ENCODE measurements at places on chromosomes 7 and 10. TPM values are rescaled to one million over a fixed set of nuclear protein-coding genes. Genes with fewer than 3 reads are reported as not detected.

DNA sequence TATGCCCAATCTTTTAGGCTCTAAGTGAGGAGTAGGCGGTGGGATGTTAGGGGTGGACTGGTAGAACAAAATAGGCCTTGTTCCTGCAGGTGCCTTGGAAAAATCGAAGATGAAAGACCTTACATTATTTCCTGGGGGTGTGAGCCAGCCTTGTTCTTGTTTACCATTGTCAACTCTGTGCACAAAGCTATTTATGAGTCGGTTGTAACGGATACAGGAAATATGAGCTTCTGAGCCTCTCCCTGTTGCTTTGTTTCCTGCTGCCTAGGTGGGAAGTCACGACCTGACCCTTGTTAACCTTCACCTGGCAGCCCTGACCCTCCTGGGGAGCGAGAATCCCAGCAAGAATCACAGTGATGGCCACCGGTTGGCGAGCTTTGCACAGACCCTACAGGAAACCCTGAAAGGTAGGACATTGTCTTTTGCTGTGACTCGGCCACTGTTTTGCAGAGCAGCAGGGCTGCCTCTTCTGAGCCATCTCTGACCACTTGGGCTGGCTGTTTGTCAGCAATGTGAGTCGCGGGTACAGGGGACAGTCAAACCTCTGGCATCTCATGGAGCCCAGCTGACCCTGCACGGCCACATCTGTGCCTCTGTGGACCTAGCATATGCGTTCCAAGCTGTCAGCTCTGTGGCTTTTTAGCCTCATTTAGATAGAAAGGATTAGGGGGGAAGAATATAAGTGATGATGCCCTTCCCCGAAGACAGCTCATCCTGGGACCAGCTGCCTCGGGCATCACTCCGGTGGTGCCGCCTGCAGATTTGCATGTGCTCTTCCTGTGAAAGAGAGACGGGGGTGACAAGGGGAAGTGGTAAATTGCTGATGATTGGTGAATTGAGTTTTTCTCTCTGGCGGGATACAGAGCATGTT is 102.1 kb upstream of the ANLN start:
- no peak for DNase-seq

GRCh38 chr7:14858866-14859265 is 43.7 kb downstream of the DGKB start:
- no peak for DNase-seq

DNA sequence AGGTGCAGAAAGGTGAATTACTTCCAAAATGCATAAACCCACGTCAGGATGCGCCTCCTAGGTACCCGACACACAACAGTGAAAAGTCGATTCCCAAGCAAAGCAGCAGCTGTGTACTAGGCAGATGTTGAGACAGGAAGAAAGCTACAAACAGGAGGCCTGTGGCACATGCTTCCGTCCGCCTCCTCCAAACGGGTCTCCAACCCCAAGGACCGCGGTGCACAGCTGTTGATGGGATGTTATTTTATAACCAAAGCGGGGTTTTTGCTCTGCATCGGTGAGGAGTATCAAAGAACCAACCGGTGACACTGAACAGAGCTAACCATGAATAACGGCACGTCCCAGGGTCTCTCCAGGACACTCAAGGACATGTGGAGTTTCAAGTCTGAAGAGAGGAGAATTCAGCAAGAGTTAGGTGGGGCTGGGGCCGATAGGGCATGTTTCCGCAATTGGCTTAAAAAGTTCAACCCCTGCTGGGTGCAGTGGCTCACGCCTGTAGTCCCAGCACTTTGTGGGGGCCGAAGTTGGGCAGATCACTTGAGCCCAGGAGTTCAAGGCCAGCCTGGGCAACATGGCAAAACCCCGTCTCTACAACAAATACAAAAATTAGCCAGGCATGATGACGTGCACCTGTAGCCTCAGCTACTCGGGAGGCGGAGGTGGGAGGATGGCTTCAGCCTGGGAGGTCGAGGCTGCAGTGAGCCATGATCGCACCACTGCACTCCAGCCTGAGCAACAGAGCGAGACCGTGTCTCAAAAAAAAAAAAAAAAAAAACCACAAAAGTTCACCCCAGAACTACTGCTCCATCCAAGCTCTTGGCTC is 108.0 kb downstream of the SMURF1 start:
- DNase-seq = no peak

GRCh38 chr10:67837541-67838314 is at the start of gene DNAJC12:
Gene DNAJC12, minus strand, starts transcription at chr10:67838188. Its CDS starts 177 bp downstream, at chr10:67838011.
- DNase-seq = peak; percentile 25

- DNase-seq = no peak
Observed at GRCh38 chr10:62069452-62070178, 168.1 kb downstream of the ARID5B start.

GRCh38 chr10:71584461-71584860 is 135.1 kb downstream of the C10orf105 start:
- DNase-seq = no peak

- peak; percentile 90 for DNase-seq
Observed at GRCh38 chr7:149872419-149873073, 1.2 kb upstream of the ATP6V0E2 start.

- DNase-seq = no peak
Observed at GRCh38 chr10:11050301-11051287, 32.9 kb downstream of the CELF2 start.

DNA sequence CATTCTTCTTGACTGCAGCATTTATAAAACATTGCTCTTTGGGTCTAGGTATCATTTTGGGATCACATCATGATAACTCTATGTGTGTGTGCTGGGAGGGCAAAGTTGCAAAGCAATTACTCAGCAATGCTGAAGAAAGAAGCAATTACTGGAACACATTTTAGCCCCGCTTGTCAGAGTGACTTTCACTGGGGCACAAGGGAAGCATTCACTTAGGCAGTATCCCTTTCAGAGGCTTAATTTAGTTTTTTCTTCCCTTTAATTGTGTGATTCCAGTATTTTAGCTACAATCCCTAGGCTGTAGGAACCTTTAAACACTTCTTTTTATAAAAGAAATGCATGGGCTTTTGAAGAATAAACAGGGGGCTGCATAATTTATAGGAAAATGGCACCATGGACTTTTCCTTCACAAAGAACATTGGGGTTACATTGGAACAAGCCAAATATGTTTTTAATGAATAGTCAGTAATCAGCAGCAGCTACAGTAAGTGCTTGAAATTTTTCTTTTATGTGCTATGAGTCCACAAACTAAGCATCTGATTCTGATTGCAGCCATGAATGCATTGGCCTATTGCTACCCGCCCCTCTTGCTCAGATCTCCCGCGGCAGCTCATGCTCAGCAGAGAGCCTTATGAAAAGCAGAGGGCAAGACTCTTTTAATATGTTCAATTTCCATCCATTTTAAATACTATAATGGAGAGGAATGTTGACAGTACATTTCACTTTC is 51.2 kb upstream of the NXPH1 start:
- DNase-seq = no peak

DNA sequence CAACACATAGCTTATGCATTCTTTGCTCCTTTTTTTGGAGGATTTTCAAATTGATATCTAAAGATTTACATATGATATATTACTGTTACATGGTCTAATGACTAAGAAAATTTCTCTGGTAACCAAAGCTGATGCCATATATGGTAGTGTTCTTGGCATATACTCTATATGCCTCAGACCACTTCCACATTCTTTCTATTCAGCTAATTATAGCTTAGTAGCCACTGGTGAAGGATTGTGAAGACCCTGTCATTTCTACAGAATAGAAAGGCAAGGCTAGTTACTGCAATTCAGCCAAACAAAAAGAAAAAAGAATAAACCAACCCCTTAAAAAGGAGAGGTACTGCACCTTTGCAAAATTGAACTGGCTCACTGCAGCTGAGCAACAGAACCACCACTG is 3.7 kb downstream of the PURB start:
- DNase-seq = peak; percentile 19

GRCh38 chr10:102963756-102964025 is 45.6 kb downstream of the CNNM2 start:
- no peak for DNase-seq

GRCh38 chr7:22859641-22860290 is 37.1 kb upstream of the TOMM7 start:
- DNase-seq = no peak

GRCh38 chr10:33743429-33743857 is 409.0 kb upstream of the NRP1 start:
- DNase-seq = no peak

DNA sequence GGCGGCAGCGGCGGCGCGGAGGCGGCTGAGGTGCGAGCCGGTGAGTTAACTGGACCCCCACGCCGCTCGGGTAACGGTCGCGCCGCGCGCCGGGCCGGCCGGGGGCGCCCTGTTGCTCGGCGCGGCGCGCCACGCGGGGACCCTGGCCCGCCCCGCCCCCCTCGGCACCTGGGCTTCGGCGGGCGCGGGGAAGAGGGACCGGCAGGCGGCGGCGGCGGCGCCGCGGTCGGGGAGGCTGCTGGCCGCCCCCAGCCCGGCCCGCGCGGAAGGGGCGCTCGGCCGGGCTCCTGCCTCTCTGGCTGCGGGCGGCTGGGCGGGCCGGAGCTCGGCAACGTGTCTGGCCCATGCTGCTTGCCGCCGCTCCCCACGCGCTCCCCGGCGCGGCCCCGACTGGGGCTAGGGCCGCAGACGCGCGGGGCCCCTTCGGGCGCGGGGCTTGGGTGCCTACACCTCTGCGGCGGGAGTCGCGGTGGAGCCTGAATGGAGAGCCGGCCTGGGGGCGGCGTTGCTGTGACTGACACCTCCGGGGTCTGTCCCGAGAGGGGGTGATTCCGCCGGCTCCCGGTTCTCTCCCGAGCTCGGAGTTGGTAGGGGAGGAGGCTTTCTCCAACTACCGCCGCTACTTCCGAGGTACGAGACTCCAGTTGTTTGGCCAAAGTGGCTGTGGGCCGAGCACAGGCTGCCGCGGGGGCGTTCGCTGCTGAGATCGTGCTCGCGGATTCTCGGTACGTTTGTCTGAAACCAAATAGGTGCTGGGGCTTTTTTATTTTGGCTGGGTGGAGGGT is 494 bp downstream of the PALS2 start:
- DNase-seq = peak; percentile 82

GRCh38 chr10:84238909-84239308 is 2.4 kb downstream of the LRIT1 start:
- DNase-seq = no peak

HDAC9 gene
- 22.1 TPM for total RNA-seq

NIPSNAP2 gene
- 64.4 TPM for total RNA-seq

NAPEPLD gene
- 26.0 TPM for total RNA-seq

SLC29A4 gene
- 3.4 TPM for total RNA-seq

CFAP69 gene
- total RNA-seq = 13.2 TPM
